ENCODE measurements at places on chromosomes 6 and 20. TPM values are rescaled to one million over a fixed set of nuclear protein-coding genes. Genes with fewer than 3 reads are reported as not detected.

The SLC32A1 gene
- not detected for total RNA-seq

The HDGFL1 gene
- total RNA-seq, result not detected

The AVP gene
- not detected for total RNA-seq

The GTF2H4 gene
- 16.3 TPM for total RNA-seq

The TSBP1 gene
- not detected for total RNA-seq

The BANF2 gene
- total RNA-seq, result not detected

The RAET1L gene
- total RNA-seq, result 0.25 TPM

The ANKRD66 gene
- not detected for total RNA-seq

The RIPPLY2 gene
- total RNA-seq, result 0.64 TPM

The GINS1 gene
- 29.4 TPM for total RNA-seq

The PLA2G7 gene
- not detected for total RNA-seq

The GTSF1L gene
- not detected for total RNA-seq

The LST1 gene
- 0.37 TPM for total RNA-seq

The CPNE5 gene
- total RNA-seq, result 0.11 TPM

The SPATS1 gene
- not detected for total RNA-seq

The LTA gene
- not detected for total RNA-seq

The SLC35F1 gene
- total RNA-seq, result 0.01 TPM

The SDHAF4 gene
- total RNA-seq, result 4.5 TPM

The OPRM1 gene
- not detected for total RNA-seq

The IL17A gene
- not detected for total RNA-seq

The BEND6 gene
- total RNA-seq, result 0.96 TPM

The NPEPL1 gene
- 29.9 TPM for total RNA-seq

The ALDH5A1 gene
- total RNA-seq, result 8.3 TPM

The COL10A1 gene
- total RNA-seq, result not detected

The PDE7B gene
- total RNA-seq, result 2.2 TPM

The FKBP1C gene
- total RNA-seq, result 2.1 TPM

The KIAA1755 gene
- 0.14 TPM for total RNA-seq

The PKIB gene
- 0.66 TPM for total RNA-seq

The SLC23A2 gene
- total RNA-seq, result 17.9 TPM

The CBLN4 gene
- total RNA-seq, result not detected

The DAAM2 gene
- not detected for total RNA-seq

The SLC44A4 gene
- 0.14 TPM for total RNA-seq

The C20orf202 gene
- not detected for total RNA-seq

The SPINT3 gene
- total RNA-seq, result not detected

The CFB gene
- 2.1 TPM for total RNA-seq

The PFDN4 gene
- 52.2 TPM for total RNA-seq

The CARMIL1 gene
- total RNA-seq, result 7.5 TPM

The CLDN20 gene
- total RNA-seq, result not detected

The BPIFB4 gene
- not detected for total RNA-seq

The IYD gene
- total RNA-seq, result not detected

The DEFB124 gene
- not detected for total RNA-seq

The TPBG gene
- 42.7 TPM for total RNA-seq

The SLC17A3 gene
- 1.4 TPM for total RNA-seq

The TPD52L2 gene
- 141 TPM for total RNA-seq

The NDUFAF5 gene
- 34.0 TPM for total RNA-seq

The BTN1A1 gene
- not detected for total RNA-seq

The CDK19 gene
- total RNA-seq, result 5.3 TPM

The FRS3 gene
- 2.0 TPM for total RNA-seq

The TP53INP2 gene
- 7.4 TPM for total RNA-seq

The COL9A1 gene
- total RNA-seq, result not detected

The TCEA2 gene
- 45.4 TPM for total RNA-seq
